ENCODE measurements at places on chromosomes 5 and 9. TPM values are rescaled to one million over a fixed set of nuclear protein-coding genes. Genes with fewer than 3 reads are reported as not detected.

FAM221B gene
- total RNA-seq = not detected

SMIM32 gene
- total RNA-seq = not detected

ZNF658 gene
- 4.7 TPM for total RNA-seq

SLC25A48 gene
- not detected for total RNA-seq

LRRC70 gene
- total RNA-seq = 0.91 TPM

FOXI1 gene
- total RNA-seq = not detected

PDLIM4 gene
- total RNA-seq = not detected

SLC45A2 gene
- not detected for total RNA-seq

TYRP1 gene
- total RNA-seq = not detected

PDE4D gene
- total RNA-seq = 126 TPM

NUTM2F gene
- not detected for total RNA-seq

CCL21 gene
- not detected for total RNA-seq

HSD17B3 gene
- total RNA-seq = not detected

KCNIP1 gene
- total RNA-seq = not detected

C9orf50 gene
- total RNA-seq = not detected

PDZD2 gene
- not detected for total RNA-seq

SMIM33 gene
- 2.3 TPM for total RNA-seq

ARL14EPL gene
- total RNA-seq = not detected

Data from activated naive CD4-positive, alpha-beta T cell treated with anti-CD3 and anti-CD28 coated beads, Interleukin-2, amount 10 ng/mL, durations not matched to agents 5 hours and 36 hours (primary cell).